ENCODE measurements at places on chromosomes 2 and 18.

- DNase-seq, result no peak
Observed at GRCh38 chr2:10326707-10327594, 24.2 kb downstream of the HPCAL1 start.

DNA sequence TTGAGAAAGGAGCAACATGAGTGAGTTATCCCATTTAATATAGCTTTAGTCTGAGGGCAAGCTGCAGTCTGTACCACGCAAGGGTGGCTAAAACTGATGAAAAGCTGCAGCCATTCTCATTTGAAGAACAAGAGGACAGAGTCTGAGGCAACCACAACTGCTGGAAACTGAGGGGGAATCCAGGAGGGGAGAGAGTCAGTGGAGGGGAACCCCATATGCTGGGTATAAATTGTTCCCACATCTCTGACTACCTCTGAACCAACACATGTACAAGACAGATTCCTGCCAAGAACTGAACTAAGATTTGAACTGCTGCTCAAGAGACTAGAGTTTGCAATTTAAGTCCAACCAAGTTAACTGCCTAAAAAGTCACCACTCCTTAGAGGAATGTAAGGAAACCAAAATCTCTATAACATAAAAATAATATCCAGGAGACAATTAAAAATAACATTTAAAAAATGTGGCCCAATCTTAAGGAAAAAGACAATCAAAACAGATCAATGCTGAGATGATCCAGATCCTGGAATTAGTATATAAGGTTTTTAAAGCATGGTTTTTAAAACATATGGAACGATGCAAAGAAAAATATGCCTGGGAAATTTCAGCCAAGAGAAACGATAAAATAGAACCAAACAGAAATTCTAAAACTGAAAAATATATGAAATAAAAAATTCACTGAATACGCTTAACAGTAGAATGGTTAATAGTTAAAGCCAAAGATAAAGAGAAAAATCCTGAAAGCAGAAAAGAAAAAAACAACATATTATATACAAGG, 11.2 kb downstream of the CWC22 start:
- DNase-seq, result no peak

DNA sequence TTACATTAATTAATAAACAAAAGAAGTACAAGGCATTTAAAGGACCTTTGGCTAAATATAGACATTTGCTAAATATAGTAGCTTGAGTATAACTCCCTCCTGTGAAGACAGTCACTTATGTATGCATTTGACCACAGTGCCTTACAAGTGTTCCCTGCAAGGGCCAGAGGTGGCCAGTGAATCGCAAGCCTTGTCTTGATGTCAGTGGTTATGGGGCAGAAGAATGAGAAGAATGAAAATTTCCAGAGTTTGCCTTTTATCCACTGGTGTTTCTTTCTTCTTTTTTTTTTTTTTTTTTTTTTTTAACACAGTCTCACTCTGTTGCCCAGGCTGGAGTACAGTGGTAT, 1.8 kb downstream of the LRRFIP1 start:
- DNase-seq, result no peak

GRCh38 chr2:53177327-53177726, 590.3 kb upstream of the CHAC2 start:
- no peak for DNase-seq

DNA sequence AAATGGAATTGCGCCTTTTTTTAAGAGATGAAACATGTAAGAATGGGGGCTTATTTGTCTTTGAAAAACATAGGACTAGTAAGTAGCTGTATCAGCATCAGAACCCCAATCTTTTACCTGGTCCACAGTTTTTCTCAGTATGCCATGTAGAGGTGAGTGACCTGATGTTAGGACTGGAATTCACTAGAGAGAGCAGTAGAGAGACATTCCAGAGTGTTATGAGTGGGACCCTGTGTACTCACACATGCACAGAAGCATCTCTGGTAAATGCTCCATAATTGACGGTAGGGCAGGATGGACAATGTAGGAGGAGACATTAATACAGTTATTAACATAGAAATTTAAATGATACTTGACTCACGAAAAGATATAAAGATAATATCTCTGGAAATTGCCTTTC, 1.4 kb upstream of the GALNT13 start:
- no peak for DNase-seq

DNA sequence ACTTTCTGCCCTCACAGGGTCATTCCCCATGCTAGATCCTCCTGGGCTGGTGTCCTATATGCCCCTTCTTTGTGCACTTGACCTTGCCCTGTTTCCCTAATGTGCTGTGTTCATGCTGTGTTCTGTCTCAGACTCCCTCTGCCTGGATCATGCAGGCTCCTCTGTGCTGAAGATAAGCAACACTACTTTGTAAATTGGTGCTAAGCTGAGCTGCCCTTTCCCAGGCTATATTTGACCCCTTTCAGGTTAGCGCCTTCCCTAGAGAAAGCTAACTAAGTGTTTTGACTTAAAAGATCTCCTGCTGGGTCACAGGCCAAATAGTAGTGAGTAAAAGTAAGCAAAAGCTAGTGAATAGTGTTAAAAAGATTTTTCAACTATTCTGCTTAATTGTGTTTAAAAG, 257.2 kb upstream of the RGPD4 start:
- no peak for DNase-seq

GRCh38 chr18:48919547-48919946, 31.2 kb downstream of the SMAD7 start:
- DNase-seq, result no peak

DNA sequence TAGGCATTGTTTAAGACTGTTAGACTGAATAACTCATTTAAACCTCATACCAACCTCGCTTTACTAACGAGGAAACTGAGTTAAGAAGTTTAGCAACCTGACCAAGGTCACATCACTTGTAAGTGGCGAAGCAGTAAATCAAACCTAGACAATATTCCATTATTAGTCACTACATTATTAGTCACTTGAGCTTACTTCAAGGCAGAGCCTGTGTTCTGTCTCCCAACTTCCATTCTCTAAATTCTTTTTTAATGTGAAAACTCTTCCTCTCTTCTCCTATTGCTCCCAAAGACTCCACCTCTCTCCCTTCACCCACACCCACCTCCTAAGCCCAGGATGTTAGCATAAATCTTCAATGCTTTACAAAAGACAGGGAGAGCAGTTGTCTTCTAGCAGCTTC, 156.5 kb downstream of the ARL6IP6 start:
- no peak for DNase-seq

GRCh38 chr18:2882201-2882600, 35.4 kb downstream of the EMILIN2 start:
- no peak for DNase-seq

- no peak for DNase-seq
Observed at GRCh38 chr2:221415789-221416188, 156.3 kb downstream of the EPHA4 start.

DNA sequence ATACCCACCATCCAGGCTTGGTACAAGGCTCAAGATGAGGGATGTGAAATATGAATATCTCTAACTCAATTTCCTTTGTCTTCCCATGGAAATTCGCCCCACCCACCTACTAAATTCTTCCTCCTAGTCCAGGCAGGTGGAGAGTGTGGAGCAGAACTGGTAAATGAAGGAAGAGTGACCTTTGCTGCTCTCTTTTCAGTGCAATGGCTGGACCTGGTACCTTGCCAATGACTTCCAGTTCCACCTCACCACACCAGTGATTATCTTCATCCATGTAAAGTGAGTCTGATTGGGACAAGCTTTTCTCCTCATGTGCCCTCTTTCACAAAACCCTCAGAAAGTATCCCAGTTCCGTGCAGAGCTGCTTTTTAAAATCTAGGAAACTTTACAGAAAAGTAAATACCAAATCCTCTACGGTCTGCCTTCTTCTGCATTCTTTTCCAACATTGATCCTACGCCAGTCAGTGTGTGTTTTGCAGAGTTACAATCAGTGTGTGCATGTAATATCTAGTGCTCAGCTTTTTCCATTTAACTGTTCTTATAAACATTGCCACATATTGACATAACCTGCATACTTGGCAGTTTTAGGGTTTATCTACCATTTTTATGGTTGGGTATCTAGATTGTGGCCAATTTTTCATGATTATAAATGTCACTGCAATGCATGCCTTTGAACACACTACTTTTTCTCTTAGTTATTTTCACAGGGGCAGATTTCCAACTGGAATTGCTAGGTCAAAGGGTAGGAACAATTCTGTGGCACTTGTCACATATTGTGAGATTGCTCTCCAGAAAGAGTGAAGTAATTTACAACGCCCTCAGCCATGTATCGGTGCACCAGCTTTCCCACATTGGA, 86.5 kb upstream of the SEC11C start:
- no peak for DNase-seq

GRCh38 chr2:234047361-234047760, 3.1 kb upstream of the SPP2 start:
- no peak for DNase-seq

DNA sequence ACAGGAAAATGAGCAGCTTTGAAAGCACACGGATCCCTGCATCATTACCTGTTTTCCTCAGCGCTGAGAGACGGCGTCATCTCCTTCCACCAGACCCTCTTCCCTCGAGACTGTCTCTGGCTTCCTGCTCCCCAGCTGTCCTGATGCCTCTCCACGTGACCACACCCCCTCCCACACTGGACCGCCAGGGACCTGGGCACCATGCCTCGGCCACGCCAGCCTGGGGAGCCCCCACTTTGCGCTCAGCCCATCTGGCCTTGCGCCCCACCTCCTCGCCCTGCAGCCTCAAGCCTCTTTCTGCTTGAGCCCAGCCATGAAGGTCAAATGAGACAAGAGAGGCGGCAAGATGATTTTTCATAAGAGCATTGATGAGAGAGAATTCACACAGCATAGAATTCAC, 66.0 kb upstream of the ACKR3 start:
- DNase-seq, result no peak

GRCh38 chr2:85615413-85615728, 615 bp upstream of the USP39 start:
- no peak for DNase-seq

GRCh38 chr2:120174963-120175581, 48.1 kb downstream of the TMEM185B start:
- no peak for DNase-seq

DNA sequence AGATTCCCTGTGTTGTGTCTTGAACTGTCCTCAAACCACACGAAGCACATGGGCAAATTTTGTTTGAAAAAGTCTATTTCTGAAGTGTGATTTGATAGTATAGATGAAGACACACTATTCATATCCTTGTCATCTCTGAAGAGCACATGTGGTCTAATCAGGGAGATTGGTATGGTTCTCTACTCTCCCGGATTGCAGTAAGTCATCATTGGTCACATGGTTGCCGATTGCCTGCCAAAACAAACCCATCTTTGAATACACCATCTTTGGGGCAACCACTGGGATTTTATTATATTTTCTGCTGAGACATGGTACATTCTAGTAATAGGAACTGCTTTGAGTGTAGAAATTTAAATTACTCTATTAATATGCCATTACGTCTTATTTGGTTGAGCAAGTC, 186.9 kb downstream of the MYO1B start:
- no peak for DNase-seq

GRCh38 chr18:23137097-23137635, 1.9 kb downstream of the CABLES1 start:
- DNase-seq, result no peak

DNA sequence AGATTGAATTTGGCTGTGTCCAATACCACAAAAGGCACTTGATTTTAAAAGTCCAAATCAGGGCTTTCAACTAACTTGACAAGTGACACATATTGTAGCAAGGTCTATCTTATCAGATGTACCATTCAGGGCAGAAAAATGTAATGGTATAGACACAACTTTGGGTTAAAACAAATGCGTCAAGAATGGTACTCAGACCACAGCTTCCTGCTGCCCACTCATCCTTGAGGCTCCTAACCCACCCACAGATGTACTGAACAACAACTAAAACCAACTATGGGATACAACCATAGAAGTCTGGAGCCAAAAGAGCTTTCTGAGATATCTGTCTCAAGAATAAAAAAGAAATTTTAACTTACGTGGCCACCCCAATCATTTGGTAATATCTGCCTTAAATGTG, 105.2 kb downstream of the RBM43 start:
- no peak for DNase-seq

DNA sequence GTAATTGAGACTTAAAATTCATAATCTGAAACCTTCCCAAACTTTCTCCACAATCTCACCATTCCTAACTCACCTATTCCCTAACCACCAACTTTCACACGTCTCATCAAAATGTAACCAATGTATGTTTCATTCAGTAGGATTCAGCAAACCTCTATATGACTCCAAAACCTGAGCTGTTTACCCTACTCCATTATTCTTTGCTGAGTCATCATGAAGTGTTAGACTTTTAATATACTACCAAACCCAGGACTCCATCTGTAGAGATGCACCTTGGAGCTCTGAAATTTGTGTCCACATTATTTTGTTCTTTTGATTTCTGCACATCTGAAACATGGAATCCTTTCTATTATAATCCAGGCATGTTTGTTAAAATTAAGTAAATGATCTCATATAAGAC, 727.0 kb upstream of the PIK3C3 start:
- no peak for DNase-seq

DNA sequence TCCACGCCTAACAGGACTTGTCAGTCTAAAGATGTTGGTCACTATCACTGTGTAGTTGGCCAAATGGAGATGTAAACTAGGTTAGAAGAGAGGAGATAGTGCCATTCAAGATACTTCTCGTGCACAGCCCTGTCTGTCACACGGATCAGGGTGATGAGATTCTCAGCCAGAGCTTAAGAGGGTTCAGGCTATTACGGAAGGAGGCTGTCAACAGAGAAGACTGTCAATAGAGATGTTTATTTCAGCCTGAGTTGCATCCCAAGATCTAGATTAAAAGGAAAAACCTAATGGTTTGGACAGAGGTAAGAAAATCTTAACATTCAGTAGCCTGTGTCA, 83.4 kb downstream of the AAK1 start:
- DNase-seq, result no peak

GRCh38 chr2:19937004-19937403, 35.2 kb upstream of the TTC32 start:
- no peak for DNase-seq

GRCh38 chr2:545711-546650, 131.2 kb downstream of the TMEM18 start:
- DNase-seq, result no peak

DNA sequence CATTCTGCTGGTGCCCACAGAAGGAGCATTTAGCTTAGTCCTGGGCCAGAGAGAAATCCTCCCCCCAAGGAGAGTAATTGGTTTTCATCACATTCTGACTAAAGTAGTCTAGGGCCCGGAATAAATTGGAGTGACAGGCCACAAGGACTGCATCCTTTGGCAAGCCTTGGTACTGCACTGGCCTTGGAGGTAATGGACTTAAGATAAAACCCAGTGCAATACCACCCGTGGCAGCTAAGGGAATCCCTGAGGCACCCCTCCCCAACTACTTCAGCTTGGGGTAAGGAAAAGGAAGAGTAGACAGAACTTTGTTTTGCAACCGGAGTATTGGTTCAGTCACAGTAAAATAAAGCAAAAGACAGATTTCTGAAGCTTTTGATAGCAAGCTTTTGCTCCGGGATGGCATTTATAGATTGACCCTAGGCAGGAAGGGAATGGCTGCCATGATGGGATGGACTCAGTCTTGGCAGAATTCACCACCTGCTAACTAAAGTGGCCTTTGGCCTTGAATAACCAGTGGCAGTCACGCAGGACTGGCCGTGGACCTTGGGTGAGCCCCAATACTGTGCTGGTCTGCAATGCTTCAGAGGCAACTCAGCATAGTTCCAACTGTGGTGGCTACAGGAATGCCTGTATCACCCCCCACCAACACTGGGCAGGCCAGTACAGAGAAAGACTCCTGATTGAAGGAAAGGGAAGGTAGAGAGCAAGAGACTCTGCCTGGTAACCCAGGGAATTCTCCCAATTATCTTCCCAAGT, 14.1 kb downstream of the ORC4 start:
- DNase-seq, result no peak

- DNase-seq, result no peak
Observed at GRCh38 chr2:216857131-216857550, 2.7 kb downstream of the TNP1 start.

- no peak for DNase-seq
Observed at GRCh38 chr2:237143118-237143517, 57.4 kb downstream of the COPS8 start.

Data from stimulated activated CD8-positive, alpha-beta memory T cell treated with anti-CD3 and anti-CD28 coated beads, Interleukin-7, amount 100 ng/mL, for 1 hour (primary cell).